Type B pancreatic cell (in vitro differentiated cells): ENCODE measurements at places on chromosomes 11 and 22. TPM values are rescaled to one million over a fixed set of nuclear protein-coding genes. Genes with fewer than 3 reads are reported as not detected.

The RASSF10 gene
- total RNA-seq = 8.6 and 13.8 TPM in 2 replicates

The TIGD3 gene
- 1.2 and 1.3 TPM in 2 replicates for total RNA-seq

The FAM111B gene
- total RNA-seq = 12.7 and 13.2 TPM in 2 replicates

The MS4A13 gene
- not detected in 2 replicates for total RNA-seq

The CSNK2A3 gene
- total RNA-seq = 0.69 and 0.75 TPM in 2 replicates

The APOBEC3H gene
- total RNA-seq = 0.63 and 1.1 TPM in 2 replicates

The SLC37A4 gene
- 40.5 and 41.4 TPM in 2 replicates for total RNA-seq

The FOLR3 gene
- not detected in 2 replicates for total RNA-seq

The CASP5 gene
- total RNA-seq = 0.95 TPM in 1 of 2 replicates, not detected in the other

The GAL3ST1 gene
- total RNA-seq = 5.0 and 5.9 TPM in 2 replicates

The PLAAT2 gene
- 6.0 and 7.8 TPM in 2 replicates for total RNA-seq

The CARD10 gene
- total RNA-seq = 9.9 and 14.8 TPM in 2 replicates

The SYT7 gene
- total RNA-seq = 26.5 and 37.5 TPM in 2 replicates

The CTSF gene
- 10.1 TPM in 1 of 2 replicates, not detected in the other for total RNA-seq

The OR8D4 gene
- total RNA-seq = not detected in 2 replicates

The CNGA4 gene
- total RNA-seq = 0.62 and 0.68 TPM in 2 replicates
